Esophagus squamous epithelium (tissue), 5 donors: ENCODE measurements at places on chromosomes 5 and 9.

- DNase-seq: no peak
Observed at GRCh38 chr5:139579-140442, 47.8 kb downstream of the PLEKHG4B start.

DNA sequence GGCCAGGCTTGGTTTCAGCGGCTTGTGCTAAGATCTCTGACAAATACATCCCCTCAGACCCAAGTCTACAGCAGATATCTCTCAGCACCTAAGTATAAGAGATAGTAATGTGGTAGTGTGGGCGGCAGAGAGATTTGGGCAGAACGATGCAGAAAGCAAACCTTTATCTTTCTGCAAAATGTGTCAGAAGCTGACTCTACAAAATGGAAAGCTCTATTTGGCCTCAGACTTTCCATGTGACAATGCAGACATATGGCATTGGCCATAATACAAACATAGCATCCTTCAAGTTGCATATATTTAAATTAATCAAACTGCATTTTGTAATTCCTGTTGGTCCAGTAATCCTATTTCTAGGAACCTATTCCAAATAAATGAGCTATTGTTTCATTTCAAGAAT, 102.5 kb upstream of the RAI14 start:
- DNase-seq: no peak

- DNase-seq: no peak
Observed at GRCh38 chr9:87512311-87512710, 14.6 kb downstream of the DAPK1 start.

GRCh38 chr5:127101533-127101932, 28.2 kb upstream of the C5orf63 start:
- DNase-seq: no peak

GRCh38 chr9:79809931-79810330, 238.2 kb downstream of the TLE4 start:
- DNase-seq: no peak

- DNase-seq: no peak
Observed at GRCh38 chr9:6818292-6818922, 60.6 kb downstream of the KDM4C start.

- DNase-seq: no peak
Observed at GRCh38 chr9:134760750-134761420, 119.3 kb downstream of the COL5A1 start.

DNA sequence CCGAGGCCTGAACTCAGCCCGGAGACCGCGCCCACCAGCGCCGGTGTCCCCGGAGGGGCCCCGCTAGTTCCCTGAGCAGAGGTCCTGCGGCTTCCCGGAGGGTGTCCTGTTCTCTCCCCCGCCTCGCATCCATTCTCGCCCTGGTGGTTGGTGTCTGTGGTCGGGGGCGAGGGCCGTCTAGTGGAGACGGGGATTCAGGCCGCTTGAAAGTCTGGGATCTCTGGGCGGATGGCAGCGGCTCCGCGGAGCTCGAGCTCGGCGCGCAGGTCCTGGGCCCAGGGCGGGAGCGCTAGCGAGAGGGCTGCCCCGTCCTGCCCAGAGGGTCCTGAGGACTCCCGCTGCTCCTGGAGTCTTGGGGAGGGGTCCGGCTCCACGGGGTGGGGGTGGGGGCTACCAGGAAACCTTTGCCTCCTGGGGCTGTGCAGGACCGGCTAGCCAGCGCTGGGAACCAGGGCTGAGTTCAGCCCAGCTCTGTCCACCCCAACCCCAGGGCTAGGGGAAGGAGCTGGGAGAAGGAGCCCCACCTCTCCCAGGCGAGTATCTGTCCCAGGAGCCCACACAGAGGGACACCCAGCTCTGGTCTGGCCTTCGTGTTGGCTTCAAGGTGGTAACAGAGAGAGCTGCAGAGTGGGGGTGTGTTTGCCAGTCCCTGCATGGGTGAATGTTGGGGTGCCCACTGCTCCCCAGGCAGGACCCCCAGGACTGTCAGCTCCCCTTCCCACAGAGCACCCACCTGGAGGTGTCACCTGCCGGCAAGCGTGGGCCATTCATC, 4.0 kb downstream of the TOR4A start:
- DNase-seq: no peak
